Stimulated activated CD8-positive, alpha-beta memory T cell treated with anti-CD3 and anti-CD28 coated beads, Interleukin-7, amount 100 ng/mL, for 4 hours (primary cell): ENCODE measurements at places on chromosomes 2 and 18.

GRCh38 chr2:46400016-46400415 lies 79.3 kb upstream of the TMEM247 start:
- DNase-seq = no peak

- no peak for DNase-seq
Measured at GRCh38 chr18:36440614-36441013, 143.1 kb downstream of the FHOD3 start.

- DNase-seq = no peak
Measured at GRCh38 chr2:222477962-222478608, 53.7 kb downstream of the SGPP2 start.

GRCh38 chr2:96486696-96487095 lies 18.5 kb downstream of the NEURL3 start:
- DNase-seq = no peak
